LHCN-M2 (cell line): ENCODE measurements at places on chromosomes 2 and 18. TPM values are rescaled to one million over a fixed set of nuclear protein-coding genes. Genes with fewer than 3 reads are reported as not detected.

CDK5R2 gene
- 0.17 and 0.38 TPM in 2 replicates for total RNA-seq

MOCOS gene
- total RNA-seq = 4.2 and 5.7 TPM in 2 replicates

TBR1 gene
- not detected in 2 replicates for total RNA-seq

GRCh38 chr2:179444056-179444455 is 179.4 kb upstream of the SESTD1 start:
- DNase-seq = no peak

DNA sequence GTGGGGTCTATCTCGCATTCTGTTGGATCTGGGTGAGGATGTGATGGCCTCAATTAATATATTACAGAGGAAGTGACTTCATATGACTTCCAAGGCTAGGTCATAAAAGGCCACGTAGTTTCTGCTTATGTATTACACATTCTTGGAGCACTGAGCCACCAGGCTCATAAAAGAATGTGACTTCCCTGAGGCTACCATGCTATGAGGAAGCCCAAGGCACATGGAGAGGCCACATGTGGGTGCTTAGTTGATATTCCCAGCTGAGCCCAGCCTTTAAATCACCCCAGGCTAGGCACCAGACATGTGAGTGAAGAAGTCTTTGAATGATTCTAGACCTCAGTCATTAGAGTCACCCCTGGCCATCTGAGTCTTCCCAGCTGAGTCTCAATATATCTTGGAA is 13.3 kb upstream of the REEP1 start:
- no peak for DNase-seq

DNA sequence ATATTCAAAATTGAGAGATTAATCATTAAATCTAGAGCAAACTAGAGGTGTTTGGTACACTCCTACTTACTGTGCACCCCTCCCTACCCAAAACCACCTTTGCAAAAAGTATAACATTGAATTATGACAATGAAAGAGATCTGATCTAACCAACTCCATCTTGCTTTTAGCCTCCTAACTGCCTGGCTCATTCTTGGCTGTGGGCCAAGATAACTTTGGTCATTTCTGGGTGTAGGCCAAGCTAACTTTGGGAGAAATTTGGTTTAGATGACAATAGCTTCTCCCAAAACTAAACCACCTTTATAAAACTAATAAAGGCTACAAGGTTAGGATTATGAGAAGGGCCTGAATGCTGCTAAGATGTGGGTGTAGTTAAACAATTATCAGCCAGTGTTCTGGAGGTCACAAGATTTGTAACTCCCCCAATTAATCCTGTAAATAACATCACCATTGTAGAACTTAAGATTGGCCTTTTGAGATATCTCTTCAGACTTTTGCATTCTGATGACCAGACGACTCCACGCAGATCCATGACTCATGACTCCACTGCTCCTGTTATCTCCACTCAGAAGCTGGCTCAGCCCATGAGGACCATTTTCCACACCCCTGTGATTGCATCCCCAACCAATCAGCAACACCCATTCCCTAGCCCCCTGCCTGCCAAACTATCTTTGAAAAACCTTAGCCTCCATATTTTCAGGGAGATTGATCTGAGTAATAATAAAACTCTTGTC is 160.2 kb downstream of the FBXO15 start:
- DNase-seq = no peak

GRCh38 chr2:208311954-208312353 is 45.9 kb downstream of the PIKFYVE start:
- DNase-seq = peak; percentile 1

- no peak for DNase-seq
These were observed 41.4 kb downstream of the PDK1 start for GRCh38 chr2:172597176-172597842.

DNA sequence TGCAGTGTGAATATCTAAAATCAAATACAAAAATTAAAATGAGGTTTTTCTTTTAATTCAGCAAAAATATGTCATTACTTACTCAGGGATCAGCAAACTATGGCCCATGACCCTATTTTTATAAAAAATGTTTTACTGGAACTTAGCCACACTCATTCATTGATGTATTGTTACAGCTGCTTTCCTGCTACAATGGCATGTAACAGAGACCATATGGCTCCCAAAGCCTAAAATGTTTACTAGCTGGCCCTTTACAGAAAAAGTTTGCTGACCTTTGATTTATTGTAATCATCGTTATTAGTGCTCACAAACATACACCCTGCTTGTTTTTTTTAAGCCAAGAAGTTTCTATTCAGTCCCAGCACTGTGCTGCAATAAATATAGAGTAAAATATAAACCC is 120.3 kb downstream of the PLA2R1 start:
- peak; percentile 83 for DNase-seq

- no peak for DNase-seq
These were observed 34.7 kb upstream of the LPIN1 start for GRCh38 chr2:11711751-11712150.
